Stomach (tissue), 19 donors: ENCODE measurements at places on chromosomes 4 and X. TPM values are rescaled to one million over a fixed set of nuclear protein-coding genes. Genes with fewer than 3 reads are reported as not detected.

The PPARGC1A gene
- polyA plus RNA-seq = 2.0 TPM

The TXLNG gene
- polyA plus RNA-seq = 4.6 TPM

The PRR32 gene
- polyA plus RNA-seq = not detected

The RHOXF2B gene
- polyA plus RNA-seq = not detected

The EXOC1L gene
- polyA plus RNA-seq = not detected

The TMEM156 gene
- polyA plus RNA-seq = not detected

The ASMT gene
- polyA plus RNA-seq = 0.43 TPM

The GAB3 gene
- polyA plus RNA-seq = 1.7 TPM

The USP27X gene
- polyA plus RNA-seq = 1.6 TPM

The CTSO gene
- polyA plus RNA-seq = 6.3 TPM

The FRMPD4 gene
- polyA plus RNA-seq = not detected

The ODAPH gene
- 0.28 TPM for polyA plus RNA-seq

The NOX1 gene
- not detected for polyA plus RNA-seq
